Thoracic aorta (tissue), 2 donors: ENCODE measurements at places on chromosomes 3 and 15.

- no peak for DNase-seq
- no peaks in the 10 kb centered on the region for H3K4me1 ChIP-seq
- H3K4me3 ChIP-seq, result no peak overlapping the region
Observed at GRCh38 chr3:150264561-150265279, 143.4 kb upstream of the TSC22D2 start.

DNA sequence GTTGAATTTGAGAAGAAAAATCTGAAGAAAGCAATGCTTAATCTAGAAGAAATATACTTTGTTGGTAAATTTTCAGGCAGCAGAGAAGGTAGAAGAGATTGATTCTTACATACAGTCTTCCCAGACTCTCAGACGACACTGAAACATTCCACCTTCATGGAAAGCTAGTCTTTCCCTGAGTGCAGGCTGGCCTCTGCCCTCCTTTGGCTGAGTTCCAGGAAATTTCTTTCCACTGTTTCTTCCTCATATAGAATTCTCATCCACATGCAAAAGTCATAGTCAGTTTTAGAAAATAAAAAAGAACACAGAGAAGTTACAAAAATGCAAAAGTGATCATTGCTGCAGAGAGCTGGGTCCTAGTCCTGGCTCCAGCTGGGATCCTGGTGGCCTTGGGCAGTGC, 142.5 kb upstream of the PRR23C start:
- no peak overlapping the region for H3K4me3 ChIP-seq
- no peaks in the 10 kb centered on the region for H3K27me3 ChIP-seq
- no peak overlapping the region for H3K27ac ChIP-seq
- no peaks in the 10 kb centered on the region for H3K36me3 ChIP-seq

- no peak overlapping the region for H3K4me3 ChIP-seq
- no peaks in the 10 kb centered on the region for H3K36me3 ChIP-seq
- DNase-seq, result no peak
- H3K27ac ChIP-seq, result peak overlapping the region; percentile 28
- peaks cover 64% of the 10 kb centered on the region for H3K4me1 ChIP-seq
Observed at GRCh38 chr3:194471863-194472262, 14.9 kb downstream of the ATP13A3 start.

DNA sequence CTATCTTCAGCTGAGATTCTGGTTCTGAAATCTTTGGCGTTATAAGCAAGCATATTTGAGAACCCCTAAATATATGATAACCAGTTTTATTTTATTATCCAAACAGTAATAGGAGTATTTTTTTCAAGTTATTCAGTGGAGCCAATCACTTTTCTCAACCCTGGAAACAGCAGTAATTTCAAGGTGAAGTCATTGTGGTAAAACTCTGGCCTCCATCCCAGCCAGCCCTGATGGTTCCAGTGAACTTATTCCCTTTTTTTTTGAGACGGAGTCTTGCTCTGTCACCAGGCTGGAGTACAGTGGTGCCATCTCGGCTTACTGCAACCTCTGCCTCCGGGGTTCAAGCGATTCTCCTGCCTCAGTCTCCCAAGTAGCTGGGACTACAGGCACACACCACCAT, 545.4 kb upstream of the IL12A start:
- no peak overlapping the region for H3K4me3 ChIP-seq
- H3K27me3 ChIP-seq, result no peaks in the 10 kb centered on the region
- DNase-seq, result no peak
- H3K4me1 ChIP-seq, result no peaks in the 10 kb centered on the region
- H3K36me3 ChIP-seq, result no peaks in the 10 kb centered on the region

GRCh38 chr3:164390046-164390445, 688.2 kb downstream of the SI start:
- H3K27me3 ChIP-seq, result no peaks in the 10 kb centered on the region
- no peaks in the 10 kb centered on the region for H3K4me1 ChIP-seq
- no peaks in the 10 kb centered on the region for H3K36me3 ChIP-seq
- no peak for DNase-seq

- no peak overlapping the region for H3K27ac ChIP-seq
- H3K27me3 ChIP-seq, result no peaks in the 10 kb centered on the region
- peak overlapping the region; percentile 22 for H3K4me3 ChIP-seq
- peaks cover 13% of the 10 kb centered on the region for H3K4me1 ChIP-seq
Observed at GRCh38 chr15:63030101-63030551, 12.4 kb upstream of the TPM1 start.

DNA sequence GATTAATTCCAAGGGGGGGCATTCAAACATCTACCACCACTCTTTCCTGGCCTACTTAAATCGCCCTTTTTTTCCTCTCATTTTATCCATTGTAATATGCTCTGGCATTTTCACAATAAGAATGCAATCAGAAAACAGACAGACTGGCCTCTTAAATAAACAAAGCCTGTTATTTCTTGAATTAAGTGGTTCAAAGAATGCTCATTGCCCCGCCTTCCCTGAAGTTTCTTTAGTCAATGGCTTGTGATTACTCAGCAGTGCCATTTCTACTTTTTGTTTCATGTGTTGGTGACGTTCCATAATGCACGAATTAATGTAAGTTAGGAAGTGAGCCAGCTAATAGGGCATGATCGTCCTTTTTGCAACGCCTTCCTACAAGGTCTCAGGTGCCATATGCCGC, 68.0 kb downstream of the FBN1 start:
- peaks cover 3% of the 10 kb centered on the region for H3K36me3 ChIP-seq
- no peak overlapping the region for H3K4me3 ChIP-seq
- H3K27ac ChIP-seq, result no peak overlapping the region

DNA sequence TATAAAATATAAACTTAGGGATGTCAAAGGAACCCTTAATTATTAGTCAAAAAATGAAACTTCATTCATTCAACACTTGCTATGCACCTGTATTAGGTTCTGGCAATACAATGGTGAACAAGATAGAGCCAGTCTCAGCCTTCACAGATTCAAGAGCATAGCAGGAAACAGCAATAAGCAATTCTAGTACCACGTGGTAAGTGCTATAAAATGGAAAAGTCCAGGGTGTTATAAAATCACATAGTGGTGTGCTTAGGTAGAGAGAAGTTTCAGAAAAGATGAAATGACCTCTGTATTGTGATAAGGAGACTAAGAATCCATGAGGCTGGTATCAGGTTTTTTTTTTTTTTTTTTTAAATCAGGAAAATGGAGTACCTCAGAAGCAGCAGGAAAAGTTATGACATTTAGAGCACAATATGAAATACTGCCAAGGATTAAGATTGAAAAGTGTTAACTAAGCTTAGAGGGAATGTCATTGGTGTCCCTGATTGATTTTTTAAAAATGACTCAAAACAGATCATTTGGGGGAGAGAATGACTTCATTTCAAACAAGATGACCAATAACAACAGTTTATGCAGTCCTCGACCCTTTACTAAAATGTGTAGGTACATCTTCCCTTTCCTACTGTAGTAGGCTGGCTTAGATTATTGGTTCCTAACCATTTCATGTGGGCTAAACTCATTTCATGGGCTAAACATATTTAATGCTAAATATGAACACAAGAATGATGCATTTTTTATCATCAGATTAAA, 5.0 kb downstream of the TOMM70 start:
- no peaks in the 10 kb centered on the region for H3K36me3 ChIP-seq
- H3K27me3 ChIP-seq, result no peaks in the 10 kb centered on the region
- no peak for DNase-seq
- H3K4me1 ChIP-seq, result peaks cover 14% of the 10 kb centered on the region
- H3K27ac ChIP-seq, result no peak overlapping the region

DNA sequence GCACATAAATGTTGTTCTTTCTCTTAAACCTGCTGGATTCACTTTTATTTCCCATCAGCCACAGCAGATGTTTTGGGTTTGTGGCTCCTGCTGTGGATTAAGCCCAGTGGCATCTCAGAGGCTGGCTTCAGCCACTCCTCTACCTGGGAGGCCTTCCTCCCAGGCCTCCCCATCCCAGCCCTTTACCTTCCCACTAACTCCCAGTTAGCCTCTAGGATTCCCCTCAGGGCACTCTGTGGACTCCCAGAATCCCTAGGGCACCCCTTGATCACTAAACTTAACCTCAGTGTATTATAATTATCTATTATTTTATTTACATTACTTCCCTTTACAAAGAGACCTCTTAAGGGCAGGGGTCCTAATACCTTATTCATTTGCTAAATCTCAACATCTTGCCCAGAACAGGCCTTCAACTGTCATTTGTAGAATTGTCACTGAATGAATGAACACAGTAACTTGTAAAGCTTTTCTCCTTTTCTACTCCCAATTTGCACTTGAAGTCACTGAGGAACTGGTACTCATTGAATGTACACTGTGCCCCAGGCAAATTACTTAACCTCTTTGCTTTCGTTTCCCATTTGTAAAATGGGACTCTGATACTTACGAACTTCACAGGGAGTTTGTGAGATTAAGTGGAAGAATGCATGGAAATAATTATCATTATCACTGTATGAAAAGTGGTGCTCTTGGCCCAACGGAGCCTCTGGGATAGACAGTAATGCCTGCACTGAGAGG, 8.3 kb downstream of the CCDC13 start:
- H3K27me3 ChIP-seq, result no peaks in the 10 kb centered on the region
- H3K4me3 ChIP-seq, result no peak overlapping the region
- H3K27ac ChIP-seq, result no peak overlapping the region

- no peak overlapping the region for H3K27ac ChIP-seq
- no peaks in the 10 kb centered on the region for H3K36me3 ChIP-seq
- H3K4me3 ChIP-seq, result no peak overlapping the region
- DNase-seq, result no peak
Observed at GRCh38 chr3:63387568-63387967, 109.5 kb downstream of the SYNPR start.

GRCh38 chr3:98917608-98918007, 16.1 kb upstream of the DCBLD2 start:
- H3K27ac ChIP-seq, result no peak overlapping the region
- no peaks in the 10 kb centered on the region for H3K27me3 ChIP-seq
- DNase-seq, result no peak
- H3K4me3 ChIP-seq, result no peak overlapping the region
- no peaks in the 10 kb centered on the region for H3K4me1 ChIP-seq
- H3K36me3 ChIP-seq, result no peaks in the 10 kb centered on the region

DNA sequence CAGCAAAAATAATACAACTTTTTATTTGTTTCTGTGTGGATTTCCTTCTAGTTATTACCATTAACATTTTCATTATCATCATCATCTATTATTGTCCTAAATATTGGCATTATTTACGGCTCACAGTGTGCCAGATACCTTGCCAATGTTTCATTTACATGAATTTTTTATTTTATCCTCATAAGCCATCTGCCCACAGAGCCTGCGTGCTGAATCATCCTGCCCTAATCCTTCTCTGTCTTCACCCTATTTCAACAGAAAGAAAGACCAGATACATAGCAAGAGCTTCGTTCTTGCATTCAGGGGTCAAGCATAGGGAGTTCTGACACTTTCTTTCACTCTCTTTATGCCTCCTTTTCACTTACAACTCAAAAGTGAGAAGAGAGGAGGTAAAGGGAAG, 82.0 kb downstream of the KCNMB2 start:
- H3K4me1 ChIP-seq, result no peaks in the 10 kb centered on the region
- H3K27ac ChIP-seq, result no peak overlapping the region
- H3K27me3 ChIP-seq, result no peaks in the 10 kb centered on the region
- DNase-seq, result no peak
- peak overlapping the region; percentile 14 for H3K4me3 ChIP-seq

GRCh38 chr3:179666030-179666429, 13.2 kb downstream of the USP13 start:
- no peaks in the 10 kb centered on the region for H3K36me3 ChIP-seq
- no peak overlapping the region for H3K27ac ChIP-seq
- H3K4me3 ChIP-seq, result no peak overlapping the region
- DNase-seq, result no peak
- H3K4me1 ChIP-seq, result peaks cover 16% of the 10 kb centered on the region
- H3K27me3 ChIP-seq, result no peaks in the 10 kb centered on the region

DNA sequence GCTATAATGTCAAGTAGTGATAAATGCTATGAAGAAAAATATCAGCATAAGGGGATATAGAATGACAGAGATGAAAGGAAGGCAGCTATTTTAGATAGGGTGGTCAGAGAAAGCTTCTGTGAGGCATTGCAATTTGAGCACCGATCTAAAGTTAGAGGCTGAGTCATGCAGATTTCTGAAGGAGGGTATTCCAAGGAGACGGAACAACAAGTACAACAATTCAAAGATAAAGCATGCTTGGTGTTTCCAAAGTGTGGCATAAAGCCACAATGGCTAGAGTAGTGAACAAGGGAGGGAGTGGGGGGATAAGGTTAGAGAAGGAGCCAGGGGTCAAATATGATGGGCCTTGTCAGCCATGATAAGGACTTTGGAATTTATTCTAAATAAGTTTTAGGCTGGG, 71.9 kb downstream of the PFN2 start:
- no peaks in the 10 kb centered on the region for H3K27me3 ChIP-seq
- no peak overlapping the region for H3K4me3 ChIP-seq
- H3K36me3 ChIP-seq, result no peaks in the 10 kb centered on the region

DNA sequence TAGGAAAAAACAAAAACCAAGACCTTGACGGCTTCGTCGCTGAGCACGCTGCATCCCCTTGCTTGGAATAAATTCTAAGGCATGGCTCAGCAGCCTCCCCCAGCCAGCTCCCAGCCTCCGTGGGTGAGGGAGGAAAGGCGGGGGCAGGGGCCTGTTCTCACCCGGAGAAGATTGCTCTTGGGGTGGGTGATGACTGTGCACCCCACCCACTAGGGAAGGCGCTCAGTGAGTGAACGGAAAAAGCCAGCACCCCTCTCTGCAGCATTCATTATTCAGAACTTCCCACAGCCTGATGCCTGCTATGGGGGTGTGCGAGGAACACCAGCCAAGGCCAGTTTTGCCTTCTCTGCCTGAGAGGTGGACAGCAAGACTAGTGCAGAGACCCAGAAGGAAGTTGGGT, 19.3 kb upstream of the NTRK3 start:
- no peak overlapping the region for H3K27ac ChIP-seq
- no peaks in the 10 kb centered on the region for H3K27me3 ChIP-seq
- no peak for DNase-seq

DNA sequence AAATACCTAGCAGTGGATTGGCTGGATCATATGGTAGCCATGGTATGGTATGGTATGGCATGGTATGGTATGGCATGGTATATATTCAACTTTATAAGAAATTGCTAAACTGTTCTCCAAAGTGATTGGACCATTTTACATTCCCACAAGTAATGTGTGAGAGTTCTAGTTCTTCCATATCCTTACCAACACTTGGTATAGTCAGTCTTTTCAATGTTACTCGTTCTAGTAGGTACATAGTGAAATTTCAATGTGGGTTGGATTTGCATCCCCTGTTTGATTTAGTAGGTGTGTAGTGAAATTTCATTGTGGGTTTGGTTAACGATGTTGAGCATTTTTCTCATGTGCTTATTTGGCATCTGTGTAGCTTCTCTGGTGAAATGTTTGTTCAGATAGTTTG, 154.3 kb downstream of the ITPR1 start:
- DNase-seq, result no peak
- no peaks in the 10 kb centered on the region for H3K27me3 ChIP-seq
- no peak overlapping the region for H3K27ac ChIP-seq
- peaks cover 11% of the 10 kb centered on the region for H3K4me1 ChIP-seq

- H3K27ac ChIP-seq, result no peak overlapping the region
- H3K4me3 ChIP-seq, result no peak overlapping the region
- H3K36me3 ChIP-seq, result no peaks in the 10 kb centered on the region
- no peak for DNase-seq
- H3K27me3 ChIP-seq, result no peaks in the 10 kb centered on the region
Observed at GRCh38 chr3:111571907-111572460, 23.2 kb downstream of the ZBED2 start.

GRCh38 chr15:27065151-27065550, 94.2 kb downstream of the GABRG3 start:
- H3K36me3 ChIP-seq, result no peaks in the 10 kb centered on the region
- no peaks in the 10 kb centered on the region for H3K4me1 ChIP-seq
- DNase-seq, result no peak
- no peaks in the 10 kb centered on the region for H3K27me3 ChIP-seq
- H3K4me3 ChIP-seq, result no peak overlapping the region

GRCh38 chr15:67723294-67724024, 101.8 kb upstream of the SKOR1 start:
- no peaks in the 10 kb centered on the region for H3K36me3 ChIP-seq
- H3K4me1 ChIP-seq, result no peaks in the 10 kb centered on the region
- no peak overlapping the region for H3K4me3 ChIP-seq

GRCh38 chr3:176789947-176790346, 407.3 kb downstream of the TBL1XR1 start:
- no peak overlapping the region for H3K4me3 ChIP-seq
- no peaks in the 10 kb centered on the region for H3K4me1 ChIP-seq
- DNase-seq, result no peak
- H3K27me3 ChIP-seq, result no peaks in the 10 kb centered on the region
